Stimulated activated CD4-positive, alpha-beta T cell treated with anti-CD3 and anti-CD28 coated beads, Interleukin-12 subunit alpha, Interleukin-12 subunit beta, amount 100 ng/mL, for 24 hours (primary cell): ENCODE measurements at places on chromosomes 2 and 18.

DNA sequence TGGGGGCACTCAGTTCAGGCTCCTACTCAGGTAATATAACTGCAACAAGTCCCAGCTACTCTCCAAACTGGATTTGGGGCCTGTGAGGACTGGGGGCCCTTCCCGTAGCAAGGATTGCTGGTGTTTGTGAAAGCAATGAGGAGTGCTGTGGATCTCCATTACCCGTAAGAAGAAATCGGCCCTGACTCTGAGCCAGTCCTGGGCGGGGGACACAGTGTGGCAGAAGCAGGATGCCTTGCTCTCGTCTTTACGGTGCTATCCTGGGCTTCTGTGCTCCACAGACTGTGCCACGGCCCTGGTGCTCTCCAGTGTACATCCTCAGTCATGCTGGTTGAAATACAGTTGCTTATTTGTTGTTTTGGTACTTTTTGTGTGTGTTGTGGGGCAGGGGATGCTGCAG lies 172.9 kb downstream of the NDUFA10 start:
- no peak for DNase-seq

DNA sequence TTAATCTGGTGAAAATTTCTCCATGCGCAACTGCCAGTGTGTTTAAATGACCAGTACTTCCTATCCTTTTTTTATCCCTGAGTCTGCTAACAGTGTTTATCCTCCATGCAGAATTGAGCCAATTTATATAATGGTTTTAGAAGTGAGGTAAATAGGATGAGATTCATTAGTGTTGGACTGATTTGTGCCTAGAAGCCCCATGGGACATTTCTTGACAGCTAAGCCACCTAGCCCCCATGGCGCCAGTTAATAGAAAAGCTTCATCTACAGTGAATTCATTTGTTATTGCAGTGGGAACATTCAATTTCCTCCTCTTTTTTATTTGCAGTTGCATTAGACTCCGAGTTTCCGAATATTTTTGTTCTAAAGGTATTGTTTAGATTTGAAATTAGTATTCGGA lies 175.6 kb downstream of the ARL6IP6 start:
- no peak for DNase-seq

GRCh38 chr2:163735685-163736432 lies at the start of gene FIGN:
FIGN (minus strand) TSS chr2:163736008; CDS start chr2:163734927, 1,081 bp downstream.
- DNase-seq = no peak

DNA sequence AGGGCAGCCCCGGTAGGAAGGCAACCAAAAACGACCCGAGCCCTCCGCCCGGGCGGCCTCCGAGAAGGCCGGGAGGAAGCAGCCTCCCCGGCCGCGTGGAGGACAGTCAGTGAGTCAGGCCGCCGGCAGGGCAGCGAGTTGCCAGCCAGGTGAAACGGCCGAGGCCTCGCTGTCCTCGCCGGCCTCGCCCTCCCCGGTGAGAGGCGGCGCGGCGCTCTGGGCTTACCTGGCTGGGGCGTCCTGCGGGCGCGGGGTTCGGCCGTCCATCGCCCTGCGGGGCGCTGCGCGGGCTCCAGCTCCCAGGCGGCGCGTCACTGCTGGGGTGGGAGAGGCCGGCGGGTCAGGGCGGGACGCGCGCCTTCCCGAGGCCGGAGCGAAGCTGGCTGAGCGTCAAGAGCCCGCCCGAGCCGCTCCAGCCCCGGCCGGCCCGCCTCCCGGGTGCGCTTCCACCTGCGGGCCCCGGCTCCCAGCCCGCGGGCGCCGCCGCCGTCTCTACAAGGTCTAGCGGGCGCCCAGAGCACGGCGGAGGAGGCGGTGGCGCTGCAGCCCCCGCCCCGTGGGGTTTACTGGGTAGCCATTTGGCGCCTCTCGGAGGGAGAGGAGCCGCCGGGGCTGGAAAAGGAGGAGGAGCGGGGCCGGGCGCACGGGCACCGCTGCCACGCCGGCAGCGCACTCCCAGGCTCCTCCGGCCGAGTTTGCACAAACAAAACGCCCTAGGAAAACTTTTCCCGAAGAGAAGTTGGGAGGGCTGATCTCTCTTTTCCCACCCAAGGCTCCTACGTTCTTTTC lies 499 bp downstream of the COBLL1 start:
- peak; percentile 16 for DNase-seq

DNA sequence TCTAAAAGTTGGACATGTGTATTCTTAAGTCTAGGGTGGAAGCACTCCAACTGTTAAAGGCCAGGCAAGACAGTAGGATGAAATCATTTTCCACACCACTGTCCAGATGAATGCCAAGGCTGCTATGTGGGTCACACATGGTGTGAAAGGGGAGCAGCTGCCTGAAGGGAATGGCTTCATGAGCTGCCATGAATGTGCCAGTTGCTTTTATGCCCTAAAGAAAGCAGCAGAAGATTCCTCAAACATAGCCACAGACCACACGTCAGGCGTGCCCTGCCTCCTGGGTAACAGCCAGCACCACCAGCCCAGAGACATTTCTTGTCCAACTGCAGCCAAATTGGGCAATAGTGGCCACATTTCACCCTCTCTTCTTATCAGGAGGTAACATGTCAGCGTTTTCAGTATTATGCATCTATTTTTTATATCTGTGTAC lies 130.2 kb downstream of the MTCL1 start:
- DNase-seq = no peak

- no peak for DNase-seq
These were observed 1229.0 kb upstream of the ZEB2 start for GRCh38 chr2:145748927-145749326.

DNA sequence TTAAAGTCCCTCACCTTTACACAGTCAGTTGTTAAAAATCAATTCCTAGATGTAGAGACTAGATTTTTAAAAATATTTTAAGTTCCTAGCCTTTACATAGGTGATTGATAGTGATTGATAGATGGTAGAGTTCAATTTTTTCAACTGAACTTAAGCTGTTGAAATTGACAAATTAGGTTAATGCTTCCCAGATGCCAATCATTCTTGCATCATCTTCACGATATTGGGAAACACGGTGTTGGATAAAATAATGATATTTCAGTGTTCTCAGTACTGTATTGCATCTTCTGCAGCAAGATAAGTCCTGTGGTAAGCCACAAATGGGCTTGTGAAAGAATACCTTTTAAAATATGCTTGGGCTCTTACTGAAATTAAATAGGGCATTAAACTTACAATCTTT lies 667.6 kb downstream of the STK39 start:
- no peak for DNase-seq

- peak; percentile 35 for DNase-seq
These were observed 209.9 kb downstream of the TFCP2L1 start for GRCh38 chr2:121075006-121075551.

- no peak for DNase-seq
These were observed 61.0 kb downstream of the TBC1D8 start for GRCh38 chr2:101089942-101090799.

GRCh38 chr2:98091738-98092137 lies 4.8 kb downstream of the VWA3B start:
- DNase-seq = no peak

GRCh38 chr18:75086494-75087034 lies 122.4 kb downstream of the PTGR3 start:
- DNase-seq = no peak

GRCh38 chr2:167703441-167703840 lies 544.0 kb downstream of the STK39 start:
- no peak for DNase-seq

DNA sequence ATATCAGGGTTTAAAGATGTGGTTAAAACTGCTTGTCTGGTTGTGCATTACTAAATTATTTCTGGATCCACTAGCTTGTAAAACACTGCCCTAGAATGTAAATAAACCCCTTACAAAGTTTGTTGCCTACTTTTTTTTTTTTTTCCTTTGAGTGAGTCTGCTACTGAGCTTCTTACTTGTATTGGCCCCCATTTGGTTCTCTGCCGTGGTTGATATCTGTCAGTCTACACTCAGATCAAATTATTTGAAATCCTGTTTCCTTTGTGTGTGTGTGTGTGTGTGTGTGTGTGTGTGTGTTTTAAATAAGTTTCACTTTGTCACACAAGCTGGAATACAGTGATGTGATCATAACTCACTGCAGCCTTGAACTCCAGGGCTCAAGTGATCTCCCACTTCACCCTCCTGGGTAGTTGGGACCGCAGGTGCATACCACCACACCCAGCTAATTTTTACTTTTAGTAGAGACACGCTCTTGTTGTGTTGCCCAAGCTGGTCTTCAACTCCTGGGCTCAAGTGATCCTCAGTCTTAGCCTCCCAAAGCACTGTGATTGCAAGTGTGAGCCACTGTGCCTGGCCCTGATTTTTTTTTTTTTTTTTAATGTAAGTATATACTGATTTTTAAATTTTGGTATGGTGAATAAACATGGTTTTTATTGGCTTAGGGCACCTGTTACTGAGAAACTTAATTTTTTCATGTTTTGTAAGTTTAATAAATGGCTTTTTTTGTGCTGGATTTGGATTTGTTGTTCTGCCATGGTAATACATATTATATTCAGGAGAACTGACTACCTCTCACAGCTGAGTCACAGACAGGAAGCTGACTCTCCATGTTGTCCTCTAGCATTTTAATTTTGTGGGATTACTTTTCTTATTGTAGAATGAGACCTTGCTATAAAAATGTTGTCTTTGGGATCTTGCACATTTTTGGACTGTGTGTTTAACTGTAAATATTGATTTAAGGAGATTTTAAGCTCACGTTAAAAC lies 48.5 kb downstream of the MAP4K4 start:
- no peak for DNase-seq

DNA sequence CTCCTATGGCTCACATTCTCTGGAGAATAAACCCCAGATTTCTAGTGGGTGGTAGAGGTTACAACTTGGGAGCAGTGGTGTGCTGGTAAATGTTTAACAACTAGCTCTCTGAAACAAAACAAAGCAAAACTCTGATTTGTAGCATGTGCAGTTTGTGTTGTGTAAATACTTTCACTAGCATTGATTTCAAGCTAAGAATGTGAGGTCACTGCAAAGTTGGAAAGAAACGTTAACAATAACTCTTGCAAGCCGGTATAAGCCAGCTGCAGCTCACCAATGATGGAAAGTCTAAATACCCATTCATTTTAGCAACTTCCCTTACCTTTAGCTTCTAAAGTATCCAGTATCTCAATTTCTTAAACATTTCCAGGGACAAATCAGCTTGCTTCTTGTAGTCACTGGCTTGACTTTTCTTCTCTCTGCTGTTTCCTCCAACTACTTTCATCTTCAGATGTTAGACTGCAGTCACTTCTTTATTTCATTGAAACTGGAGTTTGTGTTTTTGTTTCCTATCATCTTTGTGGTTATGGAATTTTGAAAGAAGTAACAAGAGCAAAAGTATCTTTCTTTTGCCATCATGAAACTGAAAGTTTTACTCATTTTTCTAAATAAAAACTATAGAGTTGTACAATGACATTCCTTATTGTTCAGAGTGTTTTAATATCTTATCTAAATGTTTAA lies 140.2 kb downstream of the PLCL1 start:
- DNase-seq = no peak

DNA sequence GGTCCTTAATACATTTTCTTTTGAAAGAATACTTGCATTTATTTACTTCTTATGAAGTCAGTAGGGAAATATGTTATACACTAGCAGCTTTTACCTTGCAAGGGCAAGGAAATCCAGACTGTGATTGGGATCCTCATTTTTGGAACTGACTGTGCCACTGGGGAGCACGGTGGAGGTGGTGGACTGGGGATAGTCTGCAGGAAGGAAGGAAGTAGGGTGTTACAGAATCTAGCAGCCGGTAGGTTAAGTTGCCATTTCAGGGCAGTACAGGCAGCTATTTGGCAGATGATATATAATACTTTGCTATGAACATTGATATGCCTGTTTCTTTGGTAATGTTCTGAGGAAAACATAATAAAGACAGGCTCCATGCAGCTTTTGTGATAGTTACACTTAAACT lies 238.3 kb downstream of the PHLPP1 start:
- no peak for DNase-seq

DNA sequence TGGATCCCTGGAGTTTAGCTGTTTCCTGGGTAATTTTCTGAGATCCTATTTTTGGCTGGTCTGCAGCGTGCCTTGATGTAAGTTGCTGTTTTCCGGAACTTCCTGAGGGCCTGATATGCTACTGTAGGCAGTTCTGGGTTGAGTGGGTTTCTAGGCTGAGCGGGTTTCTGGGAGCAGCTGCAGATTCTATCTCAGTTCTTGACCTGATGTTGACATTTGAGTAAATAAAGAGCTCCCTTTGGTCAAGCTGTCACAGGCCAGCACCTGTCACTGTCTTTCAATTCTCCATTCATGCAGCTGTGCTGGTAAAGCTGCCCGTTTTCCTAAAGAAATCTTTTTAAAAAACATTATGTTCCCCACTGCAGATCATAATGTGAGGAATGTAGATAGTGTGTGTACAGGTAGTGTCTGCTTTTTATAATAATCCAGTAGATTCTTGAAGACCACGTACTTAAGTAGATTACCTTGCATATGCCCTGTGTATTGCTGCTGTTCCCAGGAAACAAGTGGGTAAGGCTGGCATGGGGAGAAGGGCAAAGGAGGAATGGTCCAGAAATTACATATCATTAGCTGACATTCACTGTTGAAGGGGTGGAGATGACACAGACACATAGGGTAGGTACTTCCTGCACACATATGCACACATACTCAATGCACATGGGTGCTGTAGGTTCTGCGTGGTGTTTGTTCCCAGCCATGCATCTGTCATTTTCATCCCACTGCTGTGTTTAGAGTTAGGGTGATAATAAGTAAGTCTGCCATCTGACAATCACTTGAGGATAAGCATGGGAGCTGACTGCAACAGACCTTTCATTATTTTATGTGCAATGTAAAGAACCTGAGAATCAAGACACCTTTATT lies 25.9 kb downstream of the CD28 start:
- DNase-seq = no peak

GRCh38 chr2:230866756-230867523 lies 2.2 kb downstream of the ITM2C start:
- no peak for DNase-seq

- DNase-seq = no peak
These were observed 112.2 kb downstream of the ZNF521 start for GRCh38 chr18:25239581-25240419.

GRCh38 chr2:189581354-189582139 lies 961 bp upstream of the SLC40A1 start:
- DNase-seq = no peak

DNA sequence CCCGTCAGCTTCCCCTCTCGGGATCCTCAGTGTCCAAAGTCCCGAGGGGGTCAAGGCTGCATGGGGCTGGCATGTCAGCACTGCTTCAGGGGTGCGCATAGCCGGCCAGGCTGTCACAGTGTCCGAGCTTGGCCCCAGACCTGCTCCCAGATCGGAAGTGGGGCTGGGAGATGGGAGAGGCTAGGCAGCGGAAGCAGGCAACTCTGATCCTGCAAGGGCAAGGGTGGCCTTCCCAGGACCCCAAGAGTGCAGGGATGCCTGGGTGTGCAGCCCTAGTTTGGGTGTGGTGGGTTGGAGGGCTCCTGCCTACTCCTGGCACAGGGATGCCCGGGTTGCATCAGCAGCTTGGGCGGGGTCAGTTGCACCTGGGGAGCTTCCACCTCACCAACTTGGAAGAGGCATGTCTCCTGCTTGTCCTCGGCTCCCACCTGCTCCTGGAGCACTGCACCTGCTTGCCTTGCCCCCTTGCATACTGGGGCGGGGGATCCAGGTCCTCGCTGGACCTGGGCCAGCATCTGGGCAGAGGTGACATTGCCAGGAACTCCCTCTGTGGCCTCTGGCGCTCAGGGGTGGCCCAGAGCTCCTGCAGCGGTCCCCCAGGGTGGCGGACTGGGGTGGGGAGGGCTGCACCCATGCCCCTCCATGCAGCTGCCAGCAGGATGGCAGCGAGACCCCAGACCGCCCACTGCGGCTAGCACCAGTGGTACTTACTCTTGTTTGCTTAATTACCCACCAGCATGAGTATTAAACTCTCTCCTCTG lies 41.3 kb downstream of the CBLN2 start:
- no peak for DNase-seq
